ENCODE measurements at places on chromosomes 3 and 15.

DNA sequence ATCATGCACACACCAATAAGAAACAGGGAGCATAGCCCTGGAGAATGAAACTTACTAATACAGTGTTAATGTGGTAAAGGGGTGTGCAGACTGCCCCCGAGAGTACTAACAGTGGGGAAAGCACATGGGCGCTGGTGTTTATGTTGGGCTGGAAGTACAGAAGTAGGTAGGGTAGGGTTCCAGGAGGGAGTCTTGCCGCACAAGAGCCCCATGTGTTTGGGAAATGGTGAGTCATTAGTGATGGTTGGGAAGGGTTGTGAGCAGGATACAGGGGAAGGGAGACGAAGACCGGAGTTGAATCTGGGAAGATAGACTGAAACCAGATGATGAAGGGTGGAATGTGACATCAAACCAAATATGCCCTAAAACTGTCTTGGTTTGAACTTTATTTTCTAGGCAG, 117.1 kb downstream of the THSD4 start:
- no peak for DNase-seq

GRCh38 chr3:73681610-73682009, 56.9 kb upstream of the PDZRN3 start:
- DNase-seq, result no peak

DNA sequence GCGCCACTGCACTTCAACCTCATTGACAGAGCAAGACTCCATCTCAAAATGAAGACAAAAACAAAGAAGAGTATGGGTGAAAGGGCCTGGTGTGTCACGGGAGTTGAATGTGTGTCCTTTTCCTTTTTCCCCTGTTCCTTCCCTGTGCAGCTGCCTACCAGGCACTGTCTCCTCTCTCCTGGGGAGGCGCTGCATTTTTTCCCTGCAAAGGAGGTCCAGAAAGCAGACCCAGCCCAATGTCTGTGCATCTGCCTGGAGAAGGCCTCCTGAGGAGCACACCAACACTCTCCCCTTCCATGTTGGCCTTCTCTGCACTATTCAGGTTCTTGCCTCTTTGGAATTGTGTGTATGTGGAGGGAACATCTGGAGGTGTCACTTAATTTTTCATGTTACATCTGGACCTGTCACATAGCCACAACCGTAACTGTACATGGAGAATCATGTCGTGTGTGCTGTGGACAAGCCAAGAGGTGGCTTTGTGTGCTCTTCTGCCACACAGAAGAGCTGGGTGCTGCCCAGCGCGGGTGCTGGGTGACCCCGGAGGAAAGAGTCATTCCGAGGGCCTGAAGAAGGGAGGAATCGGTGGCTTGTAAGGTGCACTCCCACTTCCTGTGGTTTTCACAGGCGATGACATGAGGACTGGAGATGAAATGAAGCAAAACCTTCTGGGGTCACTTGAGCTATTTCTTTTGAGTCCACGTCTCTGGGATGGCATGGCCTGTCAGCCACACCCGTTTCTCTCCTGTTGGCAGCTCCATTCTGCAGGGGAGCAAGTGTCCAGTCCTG, 46.5 kb upstream of the CGNL1 start:
- no peak for DNase-seq

- DNase-seq, result no peak
These were observed 80.6 kb upstream of the EIF1B start for GRCh38 chr3:40228792-40229350.

DNA sequence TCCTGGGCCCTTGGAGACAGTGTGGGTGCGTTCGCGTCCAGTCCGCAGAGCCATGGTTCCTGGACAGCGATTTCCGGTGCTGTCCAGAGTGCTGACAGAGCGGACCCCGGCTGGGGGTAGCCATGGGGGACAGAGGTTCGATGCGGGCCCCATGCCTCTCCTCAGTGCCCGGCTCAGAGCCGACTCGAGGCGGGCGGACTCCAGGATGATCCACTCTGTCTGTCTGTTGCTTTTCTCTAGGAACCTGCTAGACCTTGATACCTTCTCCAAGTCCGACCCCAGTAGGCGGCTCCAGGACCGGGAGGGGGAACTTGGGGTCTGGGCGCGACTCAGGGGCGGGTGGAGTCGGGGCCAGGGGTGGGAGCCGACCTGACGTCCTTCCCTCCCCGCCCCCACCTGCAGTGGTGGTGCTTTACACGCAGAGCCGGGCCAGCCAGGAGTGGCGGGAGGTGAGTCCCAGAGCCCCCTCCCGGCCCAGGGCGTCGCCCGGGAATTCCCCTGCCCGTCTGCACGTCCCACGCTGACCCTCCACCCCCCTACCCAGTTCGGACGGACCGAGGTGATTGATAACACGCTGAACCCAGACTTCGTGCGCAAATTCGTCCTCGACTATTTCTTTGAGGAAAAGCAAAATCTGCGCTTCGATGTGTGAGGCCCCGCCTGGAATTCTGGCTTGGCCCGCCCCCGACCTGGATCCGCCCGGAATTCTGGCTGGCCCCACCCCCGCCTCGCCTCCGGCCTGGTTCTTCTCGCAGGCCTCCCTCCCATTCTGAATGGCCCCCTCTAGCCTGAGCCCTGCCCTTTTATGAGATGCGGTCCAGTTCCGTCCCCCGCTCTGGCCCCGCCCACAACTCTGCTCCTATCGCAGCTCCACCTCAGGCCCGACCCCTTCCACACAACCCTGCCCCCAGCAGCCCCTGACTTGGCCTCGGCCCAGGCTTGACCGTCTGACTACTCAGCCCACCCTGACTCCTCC, 1.0 kb downstream of the CPNE9 start:
- DNase-seq, result no peak

DNA sequence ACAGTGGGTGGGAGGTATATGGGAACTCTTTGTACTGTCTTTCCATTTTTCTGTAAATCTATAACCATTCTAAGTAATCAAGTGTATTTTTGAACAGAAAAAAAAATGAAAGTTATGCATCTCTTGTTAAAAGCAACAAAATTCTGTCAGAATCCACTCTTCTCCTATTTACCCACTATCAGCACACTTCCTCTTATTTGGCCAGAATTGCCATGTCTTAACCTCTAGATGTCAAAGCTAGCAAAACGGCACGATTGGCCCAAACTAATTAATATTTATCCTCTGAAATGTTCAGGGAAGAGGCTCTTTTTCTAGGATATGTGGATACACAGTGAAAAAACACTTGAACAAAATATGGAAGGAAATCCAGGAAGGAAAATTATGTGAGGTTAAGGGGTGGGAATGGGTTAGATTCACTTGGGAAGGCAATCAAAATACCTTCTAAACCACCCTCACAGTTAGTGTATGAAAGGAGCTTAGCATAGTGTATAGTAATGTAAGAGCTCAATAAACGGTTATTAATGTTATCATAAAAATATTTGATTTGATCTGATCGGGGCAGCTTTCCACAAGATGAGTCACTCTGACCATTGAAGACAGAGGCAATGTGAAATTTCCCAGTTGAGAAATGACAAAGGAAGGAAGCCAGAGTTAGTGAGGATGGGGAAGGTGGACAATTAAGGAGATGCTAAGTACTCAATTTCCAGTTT, 20.1 kb upstream of the TGFBR2 start:
- no peak for DNase-seq

DNA sequence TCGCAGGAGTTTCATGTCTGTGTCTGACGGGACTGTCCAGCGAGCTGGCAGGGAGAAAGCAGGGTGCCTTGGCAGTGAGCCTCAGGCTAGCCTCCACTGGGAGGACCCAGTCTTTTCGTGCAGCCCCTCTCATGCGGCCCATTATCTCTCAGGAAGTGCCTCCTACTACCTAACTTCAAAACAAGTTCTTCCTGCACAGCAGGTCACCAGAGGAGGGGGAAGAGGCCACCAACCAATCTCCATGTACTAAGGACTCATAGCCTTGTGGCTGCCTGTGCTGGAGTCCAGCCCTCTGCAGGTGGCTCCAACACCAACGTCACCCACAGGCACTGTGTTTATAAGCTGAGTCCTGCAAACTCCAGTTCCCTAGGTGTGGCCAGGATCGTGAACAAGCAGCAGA, 4.8 kb downstream of the VIPR1 start:
- no peak for DNase-seq

GRCh38 chr3:53803816-53804695, 42.2 kb downstream of the CHDH start:
- DNase-seq, result no peak

DNA sequence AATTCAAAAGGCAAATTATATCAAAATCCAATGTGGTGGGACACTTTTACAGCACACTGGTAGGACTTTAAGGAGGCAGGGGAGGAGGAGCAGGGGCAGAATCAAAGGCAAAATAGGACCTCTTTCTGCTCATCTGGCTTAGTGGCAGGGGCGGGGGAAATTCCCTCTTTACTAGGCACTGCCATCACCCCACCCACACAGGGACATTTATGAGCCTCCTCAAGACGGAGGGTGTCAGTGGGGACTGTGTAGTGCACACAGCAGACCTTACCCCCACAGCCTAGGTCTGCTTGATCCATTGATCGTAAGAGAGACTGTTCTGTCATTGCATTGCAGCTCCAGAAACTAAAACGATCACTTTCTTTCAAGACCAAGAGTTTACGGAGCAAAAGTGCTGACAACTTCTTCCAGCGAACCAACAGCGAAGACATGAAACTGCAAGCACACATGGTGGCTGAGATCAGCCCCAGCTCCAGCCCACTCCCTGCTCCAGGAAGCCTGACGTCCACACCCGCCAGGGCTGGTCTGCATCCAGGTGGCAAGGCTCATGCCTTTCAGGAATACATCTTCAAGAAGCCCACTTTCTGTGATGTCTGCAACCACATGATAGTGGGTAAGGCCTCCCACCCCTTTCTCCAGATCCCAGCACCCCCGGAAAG, 62.9 kb downstream of the STAC start:
- DNase-seq, result no peak

DNA sequence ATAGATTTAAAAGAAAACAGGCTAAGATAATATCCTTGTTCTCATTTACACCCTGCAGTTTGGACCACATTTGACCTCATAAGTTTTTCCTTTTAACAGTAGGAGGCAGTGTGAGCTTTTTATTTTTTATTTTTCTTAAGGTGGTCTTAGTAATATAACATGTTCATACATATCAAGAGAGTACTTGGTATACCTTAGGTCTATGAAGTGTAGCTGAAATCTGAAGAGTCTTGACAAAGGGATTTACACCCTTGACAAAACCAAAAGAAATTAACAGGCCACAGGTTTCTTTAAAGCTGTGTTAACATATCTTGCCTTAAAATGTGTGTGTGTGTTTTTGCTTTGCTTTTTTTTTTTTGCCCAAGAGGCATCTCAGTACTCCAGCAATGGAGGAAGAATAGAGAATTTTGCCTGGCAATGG, 3.2 kb downstream of the RAP2B start:
- DNase-seq, result no peak

- DNase-seq, result no peak
These were observed 36.9 kb downstream of the SENP8 start for GRCh38 chr15:72155003-72155621.

DNA sequence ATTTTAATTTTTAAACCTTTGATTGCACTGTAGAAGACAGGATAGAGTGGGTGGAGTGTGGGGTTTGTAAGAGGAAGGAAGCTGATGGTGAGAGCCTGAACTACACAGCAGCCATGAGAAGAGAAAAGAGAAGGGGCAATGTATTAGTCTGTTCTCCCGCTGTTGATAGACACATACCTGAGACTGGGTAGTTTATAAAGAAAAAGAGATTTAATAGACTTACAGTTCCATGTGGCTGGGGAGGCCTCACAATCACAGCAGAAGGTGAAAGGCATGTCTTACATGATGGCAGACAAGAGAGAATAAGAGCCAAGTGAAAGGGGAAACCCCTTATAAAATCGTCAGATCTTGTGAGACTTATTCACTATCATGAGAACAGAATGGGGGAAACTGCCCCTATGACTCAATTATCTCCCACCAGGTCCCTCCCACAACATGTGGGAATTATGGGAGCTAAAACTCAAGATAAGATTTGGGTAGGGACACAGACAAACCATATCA, 37.3 kb downstream of the STARD5 start:
- DNase-seq, result no peak

GRCh38 chr3:79038057-79038456, 729.7 kb downstream of the ROBO1 start:
- no peak for DNase-seq

- no peak for DNase-seq
These were observed 37.1 kb downstream of the GASK1A start for GRCh38 chr3:43015991-43016865.

GRCh38 chr15:55829826-55830225, 86.9 kb upstream of the PRTG start:
- DNase-seq, result no peak

GRCh38 chr3:25895031-25895430, 105.1 kb downstream of the OXSM start:
- no peak for DNase-seq

GRCh38 chr3:134004841-134005240, 24.9 kb downstream of the SLCO2A1 start:
- no peak for DNase-seq

DNA sequence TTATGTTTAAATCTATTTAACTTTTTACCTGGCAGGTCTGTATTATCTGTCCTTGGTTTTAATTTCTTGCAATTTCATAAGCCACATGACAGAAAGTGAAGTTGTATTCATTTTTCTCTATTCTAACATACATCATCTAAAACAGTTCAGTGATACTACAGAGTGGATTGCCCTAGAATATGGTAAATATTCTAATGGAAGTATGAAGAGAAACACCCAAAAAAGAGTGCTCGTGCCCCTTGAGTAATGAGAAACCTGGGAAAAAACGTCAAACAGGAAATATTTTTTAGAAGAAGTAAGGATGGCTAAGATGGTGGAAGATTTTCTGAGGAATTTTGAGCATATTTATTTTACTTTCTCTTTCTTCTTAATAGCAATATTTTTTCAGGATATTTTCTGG, 261.1 kb upstream of the CBLB start:
- no peak for DNase-seq

- DNase-seq, result no peak
These were observed 5.7 kb downstream of the PLEKHO2 start for GRCh38 chr15:64847448-64847847.

GRCh38 chr3:30292192-30292893, 314.1 kb upstream of the TGFBR2 start:
- no peak for DNase-seq

GRCh38 chr15:26910715-26911114, 43.9 kb downstream of the GABRA5 start:
- DNase-seq, result no peak

GRCh38 chr3:11495948-11496557, 147.7 kb downstream of the VGLL4 start:
- DNase-seq, result no peak

DNA sequence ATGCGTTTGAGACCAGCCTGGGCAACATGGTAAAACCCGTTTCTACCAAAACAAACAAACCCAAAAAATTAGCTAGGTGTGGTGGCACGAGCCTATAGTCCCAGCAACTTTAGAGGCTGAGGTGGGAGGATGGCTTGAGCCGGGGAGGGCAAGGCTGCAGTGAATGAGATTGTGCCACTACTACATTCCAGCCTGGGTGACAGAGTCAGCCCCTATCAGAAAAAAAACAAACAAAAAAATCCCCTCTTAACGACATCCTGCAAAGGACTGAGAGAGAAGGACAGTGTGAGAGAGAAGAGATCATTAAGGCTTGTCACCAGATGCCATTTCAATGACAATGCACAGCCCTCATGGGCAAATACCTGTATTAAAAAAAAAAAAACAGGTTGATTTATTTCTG, 266.7 kb upstream of the ATP10A start:
- DNase-seq, result no peak
